NCI-H2081 treated with DMSO at 0.1 percent for 48 hours (cell line): ENCODE measurements at places on chromosomes 7 and 10.

- no peak for DNase-seq
These were observed 82.1 kb upstream of the SGCE start for GRCh38 chr7:94738071-94738470.

- DNase-seq, result no peak
These were observed 58.7 kb downstream of the OSBPL3 start for GRCh38 chr7:24921362-24921679.

- no peak for DNase-seq
These were observed 448.0 kb upstream of the ANKRD30A start for GRCh38 chr10:36677431-36677768.

- no peak for DNase-seq
These were observed 3.0 kb upstream of the SND1 start for GRCh38 chr7:127648986-127649385.

- no peak for DNase-seq
These were observed at the start of gene CCM2 for GRCh38 chr7:45000093-45001032. TSS of gene CCM2 (plus strand) at chr7:45000201. CDS start at chr7:45000334, 133 bp downstream.

- DNase-seq, result no peak
These were observed 2.8 kb downstream of the EBF3 start for GRCh38 chr10:129961157-129961701.

GRCh38 chr7:98862716-98863420, 6.9 kb downstream of the TMEM130 start:
- DNase-seq, result no peak

DNA sequence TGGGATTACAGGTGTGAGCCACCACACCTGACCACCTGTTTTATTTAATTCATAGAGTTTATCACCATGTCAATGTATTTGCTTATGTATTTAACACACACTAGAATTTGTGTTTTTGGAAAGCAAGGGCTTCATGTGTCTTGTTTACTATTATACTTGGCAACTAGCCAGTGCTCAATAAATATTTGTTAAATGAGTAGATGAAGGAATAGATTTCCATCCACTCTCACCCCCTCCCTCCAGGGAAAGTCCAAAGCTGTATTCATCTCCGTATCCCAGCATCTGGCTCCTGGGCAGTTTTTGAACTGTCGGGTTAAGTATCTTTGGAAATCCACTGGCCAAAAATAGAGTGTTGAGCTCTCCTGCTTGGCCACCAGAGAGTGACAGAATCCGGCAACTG, 4.6 kb upstream of the RADIL start:
- no peak for DNase-seq

DNA sequence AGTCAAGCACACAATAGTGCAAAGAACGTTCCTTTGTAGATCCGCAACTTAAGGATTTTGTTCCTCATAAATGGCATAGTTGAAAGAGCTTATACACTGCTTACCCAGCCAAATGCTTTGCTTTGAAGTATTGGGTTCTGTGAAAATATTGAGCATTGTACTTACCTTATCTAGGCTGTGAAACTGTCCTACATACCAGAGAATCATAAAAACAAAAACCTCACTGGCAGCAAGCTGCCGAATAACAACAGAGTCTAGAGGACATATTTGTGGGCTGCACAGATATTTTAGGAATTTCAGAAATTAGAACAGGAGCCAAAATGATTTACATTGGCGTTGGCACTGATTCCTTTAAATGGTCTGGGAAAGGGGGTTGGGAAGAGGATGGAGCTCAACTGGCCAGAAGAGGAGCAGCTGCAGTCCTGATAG, 174.8 kb downstream of the RTKN2 start:
- no peak for DNase-seq

GRCh38 chr10:113360870-113361269, 192.0 kb upstream of the HABP2 start:
- DNase-seq, result no peak

DNA sequence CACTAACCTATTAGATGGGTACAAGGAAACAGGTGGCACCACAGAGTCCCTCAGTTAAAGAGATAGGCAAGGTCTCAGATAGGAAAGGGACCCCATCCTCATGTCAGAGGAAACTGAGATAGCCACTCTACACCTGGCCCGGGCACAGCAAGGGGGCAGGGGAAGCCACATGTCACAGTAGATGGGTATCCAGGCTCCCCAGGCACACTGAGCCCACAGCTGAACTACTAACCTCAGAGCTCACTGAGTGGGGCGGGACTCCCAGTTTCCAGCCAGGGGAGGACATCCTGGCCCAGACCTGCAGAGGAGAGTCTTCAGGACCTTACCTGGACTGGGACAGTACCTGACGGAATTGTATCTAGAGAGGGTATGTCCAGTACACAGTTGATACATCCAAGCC, 3.7 kb upstream of the CDHR1 start:
- no peak for DNase-seq
